Skeletal muscle cell (primary cell): ENCODE measurements at places on chromosomes 3 and 15.
A peak's percentile ranks its signal among the peaks of the same experiment; 100 is the strongest.

GRCh38 chr3:157074981-157075380 lies 85.0 kb downstream of the CCNL1 start:
- DNase-seq: no peak

GRCh38 chr3:16917256-16917935 lies 32.6 kb downstream of the PLCL2 start:
- DNase-seq: no peak

GRCh38 chr3:16468002-16468335 lies 45.5 kb downstream of the RFTN1 start:
- DNase-seq: no peak

- DNase-seq: no peak
These were observed 3.9 kb downstream of the OXTR start for GRCh38 chr3:8765528-8765927.

- no peak for DNase-seq
These were observed 37.0 kb downstream of the ITGB5 start for GRCh38 chr3:124850212-124850611.

GRCh38 chr15:74196175-74196574 lies 6.4 kb downstream of the STRA6 start:
- DNase-seq: peak; percentile 80

GRCh38 chr3:37859908-37860199 lies 1.8 kb upstream of the CTDSPL start:
- DNase-seq: no peak

- DNase-seq: no peak
These were observed 7.5 kb upstream of the TBC1D21 start for GRCh38 chr15:73865904-73866303.

GRCh38 chr15:74333662-74334061 lies 33.8 kb downstream of the CYP11A1 start:
- DNase-seq: no peak

DNA sequence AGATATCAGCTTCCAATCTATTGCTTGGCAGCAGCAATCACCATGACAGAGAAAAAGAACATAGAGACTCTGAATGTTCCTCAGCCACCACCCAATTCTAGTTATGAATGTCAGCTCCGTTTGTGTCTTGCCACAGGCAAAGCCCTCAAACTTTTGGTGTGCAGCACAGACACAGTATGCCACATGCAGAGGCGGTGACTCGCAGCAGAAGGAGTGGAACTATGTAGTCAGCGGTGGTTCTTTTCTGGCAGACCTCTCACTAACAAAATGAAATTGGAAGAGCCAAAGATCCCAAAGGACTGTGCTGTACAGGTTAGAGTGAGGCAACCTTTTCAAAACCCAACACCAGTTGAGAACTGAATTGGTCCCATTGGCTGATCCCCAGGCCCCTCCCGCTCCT lies 220.9 kb downstream of the SLC9A9 start:
- DNase-seq: peak; percentile 81

GRCh38 chr3:61929617-61930016 lies 368.2 kb downstream of the PTPRG start:
- DNase-seq: no peak

- no peak for DNase-seq
These were observed 13.0 kb downstream of the TGM5 start for GRCh38 chr15:43253431-43254403.

DNA sequence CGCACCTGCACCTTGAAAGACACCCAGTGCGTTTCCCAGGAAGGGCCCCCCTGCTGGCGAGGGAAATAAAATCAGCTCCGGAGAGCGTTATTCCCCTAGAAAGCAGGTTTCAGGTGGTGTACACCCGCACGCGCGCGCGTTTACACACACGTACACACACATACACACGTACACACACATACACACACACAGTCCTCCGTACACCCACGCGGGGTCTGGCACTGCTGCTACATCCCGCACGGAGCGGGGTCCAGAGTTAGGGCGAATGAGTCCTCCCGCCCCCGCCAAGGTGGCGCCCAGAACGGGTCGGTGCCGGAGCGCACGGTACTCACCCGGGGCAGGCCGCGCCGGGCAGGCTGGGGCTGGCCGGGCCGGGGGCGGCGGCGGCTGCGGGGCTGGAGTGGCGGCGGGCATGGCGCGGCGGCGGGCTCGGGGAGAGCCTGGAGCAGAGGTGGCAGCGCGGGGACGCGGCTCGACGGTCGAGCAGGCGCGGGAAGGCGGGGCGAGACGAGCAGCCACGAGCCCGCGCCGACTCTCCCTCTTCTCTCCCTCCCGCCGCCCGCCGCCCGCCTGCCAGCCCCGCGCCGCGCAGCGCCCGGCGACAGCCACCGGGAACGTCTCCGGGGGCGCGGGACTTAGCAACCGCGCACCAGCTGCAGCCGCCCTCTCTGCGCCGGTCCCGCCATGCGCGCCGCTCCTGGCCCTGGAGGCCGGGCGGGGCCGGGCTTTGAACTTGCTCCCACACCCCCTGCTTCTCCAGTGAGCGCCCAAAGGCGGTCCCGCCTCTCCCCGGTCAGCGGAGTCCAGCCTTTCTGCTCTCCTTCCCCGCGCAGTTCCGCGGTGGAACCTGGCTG lies at the start of gene DCLK3:
Gene DCLK3 (minus strand): TSS at position 704 of the 854 bp plus-strand sequence. CDS start 290 bp downstream, at position 414.
- no peak for DNase-seq

DNA sequence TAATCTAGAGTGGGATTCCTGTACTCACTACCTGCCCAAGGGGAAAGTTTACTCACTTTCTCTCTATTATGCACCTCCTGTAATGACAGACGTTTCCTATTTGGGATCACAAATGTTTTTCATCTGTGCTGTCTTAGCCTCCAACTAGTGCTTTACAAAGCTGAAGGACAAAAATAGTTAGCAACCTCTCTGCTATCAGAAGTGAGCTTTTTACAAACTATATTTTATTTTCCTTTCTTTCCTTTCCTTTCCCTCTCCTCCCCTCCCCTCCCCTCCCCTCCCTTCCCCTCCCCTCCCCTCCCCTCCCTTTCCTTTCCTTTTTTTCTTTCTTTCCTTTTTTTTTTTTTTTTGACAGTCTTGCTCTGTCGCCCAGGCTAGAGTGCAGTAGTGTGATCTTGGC lies 130.8 kb downstream of the UNC13C start:
- DNase-seq: no peak

GRCh38 chr3:112090887-112091586 lies 4.8 kb downstream of the C3orf52 start:
- DNase-seq: no peak

DNA sequence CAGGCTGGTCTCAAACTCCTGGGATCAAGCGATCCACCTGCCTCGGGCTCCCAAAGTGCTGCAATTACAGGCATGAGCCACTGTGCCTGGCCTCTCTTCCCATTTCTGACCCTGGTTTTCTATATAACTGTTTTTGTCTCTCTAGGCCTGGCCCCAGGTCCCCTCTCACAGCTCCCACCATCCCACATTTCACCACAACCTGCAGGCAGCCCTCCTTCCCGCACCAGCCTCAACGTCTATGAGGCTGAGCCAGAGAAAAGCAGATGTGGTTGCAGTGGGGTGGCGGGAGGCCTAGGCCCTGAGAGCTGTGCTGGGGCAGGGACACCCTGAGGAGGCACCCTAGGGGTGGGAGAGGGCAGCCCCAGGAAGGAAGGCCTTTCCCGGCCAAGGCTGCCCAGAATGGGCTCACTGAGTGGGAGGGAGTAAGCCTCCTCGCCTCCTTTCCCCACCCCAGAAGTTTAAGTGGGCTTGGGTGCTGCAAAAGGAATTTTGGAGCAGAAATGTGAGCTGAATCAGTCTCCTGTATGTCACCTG lies 99.7 kb downstream of the LSM3 start:
- no peak for DNase-seq

DNA sequence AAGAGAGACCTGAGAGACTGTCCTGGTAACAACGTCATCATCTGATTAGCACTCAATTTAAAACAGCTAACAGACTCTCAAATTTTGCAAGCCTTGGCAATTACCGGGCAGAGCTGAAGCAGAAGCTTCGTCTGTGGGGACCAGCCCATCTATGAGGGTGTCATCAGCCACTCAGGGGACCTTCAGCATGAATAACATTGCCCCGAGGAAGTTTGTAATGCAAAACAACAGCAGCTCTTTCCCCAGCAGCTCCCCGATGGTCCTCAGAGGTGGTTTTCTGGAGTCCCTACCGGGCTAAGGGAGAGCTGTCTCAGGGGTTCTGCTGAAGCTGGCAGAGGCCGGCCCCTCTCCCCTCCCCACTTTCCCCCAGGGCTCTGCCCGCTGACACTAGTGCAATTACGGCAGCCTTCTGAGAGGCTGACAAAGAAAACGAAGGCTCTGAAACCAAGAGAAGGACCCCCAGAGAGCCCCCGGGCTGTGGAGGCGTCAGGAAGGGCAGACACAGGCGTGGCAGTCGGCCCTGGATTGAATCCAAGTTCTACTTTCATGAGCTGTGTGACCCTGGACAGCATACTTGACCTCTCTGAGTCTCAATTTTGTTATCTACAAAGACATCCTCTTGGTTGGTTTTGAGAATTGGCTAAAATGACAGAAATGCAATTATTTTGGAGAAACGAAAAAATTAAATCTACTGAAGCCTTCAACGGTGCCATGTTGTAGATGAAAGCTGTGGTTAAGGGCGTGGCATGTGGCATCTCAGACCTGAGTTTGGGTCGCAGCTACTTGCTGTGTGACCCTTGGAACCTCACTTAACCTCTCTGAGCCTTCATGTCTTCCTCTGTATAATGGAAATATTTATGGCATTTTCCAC lies 102.1 kb upstream of the TLE3 start:
- no peak for DNase-seq

- DNase-seq: no peak
These were observed 124.9 kb downstream of the DUT start for GRCh38 chr15:48456134-48456533.

DNA sequence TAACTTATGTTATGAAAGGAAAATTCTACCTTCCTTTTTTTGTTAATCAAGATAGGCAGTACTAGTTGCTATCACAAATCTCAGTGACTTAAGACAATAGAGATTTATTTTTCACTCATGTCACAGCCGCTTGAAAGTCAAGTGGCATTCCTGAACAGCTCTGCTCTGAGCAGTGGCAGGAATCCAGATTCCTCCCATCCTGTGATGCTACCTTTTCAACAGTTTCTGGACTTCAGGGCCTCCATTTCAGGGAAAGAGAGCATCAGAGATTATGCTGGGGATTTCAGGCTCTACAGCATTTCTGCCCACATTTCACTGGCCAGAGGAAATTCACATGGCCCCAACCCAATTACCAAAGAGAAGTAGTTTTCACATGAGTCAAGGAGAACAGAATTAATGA lies 83.4 kb downstream of the IL1RAP start:
- DNase-seq: no peak

DNA sequence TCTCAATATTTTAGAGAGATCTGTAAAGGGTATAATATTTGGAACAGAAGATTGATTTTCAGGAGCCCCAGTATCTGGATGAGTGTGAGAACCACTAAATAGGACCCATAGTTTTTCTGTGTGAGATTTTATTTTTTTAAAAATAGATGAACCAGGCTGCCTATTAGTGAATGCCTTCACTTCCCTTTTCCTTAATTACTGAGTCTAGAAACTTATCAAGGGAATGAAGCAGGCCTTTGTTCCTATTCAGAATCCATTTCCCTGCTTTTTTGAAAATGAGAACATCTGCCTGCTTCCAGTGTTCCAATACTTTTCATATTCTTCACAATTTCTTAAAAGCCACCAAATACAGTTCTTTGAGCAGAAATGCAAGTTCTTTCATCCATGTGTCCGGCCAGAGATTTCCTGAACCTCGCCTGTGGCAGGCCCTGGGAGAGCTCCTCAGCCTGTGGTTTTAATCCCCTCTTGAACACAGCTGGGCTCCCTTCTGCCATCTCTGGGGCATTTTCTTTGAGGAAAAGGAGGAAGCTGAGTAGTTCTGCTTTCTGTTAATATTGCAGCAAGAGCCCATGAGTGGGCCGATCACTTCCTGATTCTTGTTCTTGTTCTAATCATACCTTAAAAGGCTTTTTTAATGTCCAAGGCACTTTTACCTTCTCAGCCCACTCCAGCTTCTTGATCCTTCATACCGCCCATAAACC lies 4.7 kb downstream of the EHD4 start:
- peak; percentile 36 for DNase-seq

DNA sequence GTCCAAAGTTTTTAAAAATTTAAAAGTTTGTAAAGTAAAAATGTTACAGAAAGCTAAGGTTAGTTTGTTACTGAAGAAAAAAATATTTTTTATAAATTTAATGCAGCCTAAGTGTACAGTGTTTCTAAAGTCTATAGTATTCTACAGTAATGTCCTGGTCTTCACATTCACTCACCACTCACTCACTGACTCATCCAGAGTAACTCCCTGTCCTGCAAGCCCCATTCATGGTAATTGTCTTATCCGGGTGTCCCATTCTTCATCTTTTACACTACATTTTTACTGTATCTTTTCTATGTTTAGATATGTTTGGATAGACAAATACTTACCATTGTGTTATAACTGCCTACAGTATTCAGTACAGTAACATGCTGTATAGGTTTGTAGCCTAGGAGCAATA lies 36.7 kb upstream of the ATP10A start:
- DNase-seq: no peak

GRCh38 chr3:126274735-126275619 lies 82.2 kb downstream of the KLF15 start:
- no peak for DNase-seq

GRCh38 chr3:148531836-148532235 lies 165.9 kb upstream of the AGTR1 start:
- no peak for DNase-seq

GRCh38 chr15:85625166-85625830 lies 169.4 kb downstream of the KLHL25 start:
- DNase-seq: no peak

- no peak for DNase-seq
These were observed 4.2 kb downstream of the KLHL40 start for GRCh38 chr3:42689421-42690014.

DNA sequence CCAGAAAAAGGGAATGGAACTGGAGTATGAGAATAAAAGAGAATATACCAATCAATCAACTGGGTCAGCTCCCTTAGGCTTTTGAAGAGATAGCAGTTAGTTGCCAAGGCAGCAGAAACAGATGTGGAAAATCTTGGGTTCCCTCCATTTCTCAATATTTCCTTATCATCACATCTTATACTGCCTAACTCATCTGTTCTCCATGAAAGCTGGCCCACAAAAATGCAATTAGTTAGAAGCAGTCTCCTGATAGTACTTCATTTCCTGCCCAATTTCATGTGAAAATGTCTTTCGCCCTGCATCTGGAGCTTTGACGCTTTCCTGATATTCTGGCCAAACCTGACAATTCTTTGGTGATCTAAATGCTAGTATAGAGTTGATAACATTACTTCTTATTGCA lies 30.1 kb upstream of the SPTSSB start:
- no peak for DNase-seq

DNA sequence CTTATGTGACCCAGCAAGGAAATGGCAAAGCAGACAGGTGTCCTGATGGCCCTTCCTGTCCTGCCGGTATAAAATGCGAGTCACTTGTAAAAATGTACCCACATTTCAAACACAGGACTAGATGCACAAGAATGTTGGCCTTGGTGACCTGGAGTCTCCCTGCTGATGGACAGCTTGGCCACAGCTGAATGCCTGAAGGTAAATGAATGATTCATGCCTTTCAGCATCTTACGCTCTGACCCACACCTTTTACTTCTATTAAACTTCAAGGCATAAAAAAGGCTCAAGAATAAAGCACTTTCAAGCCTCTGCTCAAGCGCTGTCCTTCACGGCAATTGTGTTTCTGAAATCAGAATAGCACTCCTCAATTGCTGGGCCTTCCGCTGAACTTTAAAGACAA lies 228.0 kb upstream of the SLCO3A1 start:
- no peak for DNase-seq
